ENCODE measurements at places on chromosomes 11 and 22.

- no peak for DNase-seq
These were observed 30.3 kb downstream of the IGF2 start for GRCh38 chr11:2108675-2109491.

GRCh38 chr22:34784056-34784455, 281.9 kb upstream of the ISX start:
- no peak for DNase-seq

DNA sequence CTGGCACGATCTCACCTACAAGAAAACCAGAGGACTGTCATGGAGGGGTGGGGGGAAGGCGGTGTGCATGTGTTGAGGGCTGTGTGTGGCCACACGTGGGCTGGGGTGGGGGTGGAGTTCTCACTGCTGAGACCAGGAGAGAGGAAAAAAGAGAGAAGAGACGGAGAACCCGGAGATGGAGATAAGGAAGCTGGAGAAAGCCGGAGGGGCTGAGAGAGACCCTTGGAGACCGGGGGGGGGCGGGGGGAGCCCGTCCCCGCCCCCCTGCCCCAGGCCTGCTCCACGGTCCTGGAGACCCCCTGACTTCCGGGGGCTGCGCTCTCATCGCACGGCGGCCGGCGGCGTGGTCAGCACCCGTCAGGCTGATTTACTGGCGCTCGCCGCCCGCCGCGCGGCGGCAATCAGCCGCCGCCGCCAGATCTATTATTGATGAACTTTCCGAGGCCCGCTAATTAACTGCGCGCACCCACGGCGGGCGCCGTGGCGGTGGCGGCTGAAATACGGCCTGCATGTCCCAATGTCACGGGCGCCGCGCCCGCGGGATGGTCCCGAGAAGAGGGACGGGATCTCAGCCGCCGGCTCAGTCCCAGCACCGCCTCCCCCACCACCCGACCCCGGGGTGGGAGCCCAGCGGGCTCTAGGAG, 187.4 kb downstream of the MN1 start:
- no peak for DNase-seq

- DNase-seq: no peak
These were observed 70.8 kb upstream of the NARS2 start for GRCh38 chr11:78645226-78646202.

- DNase-seq: no peak
These were observed 380.9 kb downstream of the TBC1D22A start for GRCh38 chr22:47143249-47143938.

GRCh38 chr11:61985869-61986268, 18.4 kb upstream of the FTH1 start:
- no peak for DNase-seq

GRCh38 chr11:41609511-41609910, 150.1 kb upstream of the LRRC4C start:
- DNase-seq: no peak

DNA sequence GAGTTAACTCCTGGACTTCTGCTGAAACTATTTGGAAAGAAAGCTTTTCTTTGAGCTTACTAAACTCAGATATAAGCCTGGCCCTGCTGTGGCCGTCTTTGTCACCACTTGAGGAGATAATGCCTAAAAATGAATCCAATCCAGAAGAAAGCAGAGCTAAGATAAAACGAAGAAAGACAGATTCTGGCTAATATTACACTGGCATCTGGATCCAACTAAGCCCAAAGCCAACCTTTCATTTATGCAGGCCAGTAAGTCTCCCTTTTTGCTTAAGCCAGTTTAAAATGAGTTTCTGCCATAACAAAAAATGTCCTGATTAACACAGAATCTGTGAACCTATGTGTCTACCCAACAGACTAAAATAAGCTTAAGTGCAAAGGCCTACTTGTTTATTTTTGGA, 34.5 kb downstream of the PIK3C2A start:
- no peak for DNase-seq
